Stimulated activated CD8-positive, alpha-beta memory T cell treated with anti-CD3 and anti-CD28 coated beads, Interleukin-4, amount 100 ng/mL, for 1 hour (primary cell): ENCODE measurements at places on chromosomes 16 and 17.

GRCh38 chr17:4807605-4808377 lies 839 bp downstream of the PLD2 start:
- DNase-seq = no peak

DNA sequence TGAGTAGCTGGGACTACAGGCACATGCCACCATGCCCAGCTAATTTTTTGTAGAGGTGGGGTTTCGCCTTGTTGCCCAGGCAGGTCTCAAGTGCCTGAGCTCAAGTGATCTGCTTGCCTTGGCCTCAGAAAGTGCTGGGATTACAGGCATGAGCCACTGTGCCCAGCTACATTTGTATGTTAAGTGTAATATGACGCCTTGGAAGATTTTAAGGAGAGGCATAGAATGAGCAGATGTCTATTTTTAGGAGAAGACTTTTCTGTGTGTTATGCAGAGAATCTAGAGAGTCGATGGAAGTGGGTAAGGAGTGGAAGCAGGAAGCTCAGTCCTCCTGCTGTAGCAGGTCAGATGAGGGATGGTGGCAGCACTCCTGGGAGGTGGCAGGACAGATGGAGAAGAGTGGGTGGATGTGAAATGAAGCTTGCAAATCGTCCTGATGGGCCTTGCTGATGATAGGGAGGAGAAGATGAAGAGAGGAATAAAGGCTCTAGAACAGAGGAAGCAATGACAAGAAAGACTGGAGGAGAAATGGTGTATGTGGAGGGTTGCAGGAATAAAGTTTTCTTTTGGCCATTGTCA lies 125.3 kb downstream of the SHISA6 start:
- no peak for DNase-seq

- DNase-seq = no peak
Observed at GRCh38 chr16:23640615-23640930, 537 bp downstream of the PALB2 start.

DNA sequence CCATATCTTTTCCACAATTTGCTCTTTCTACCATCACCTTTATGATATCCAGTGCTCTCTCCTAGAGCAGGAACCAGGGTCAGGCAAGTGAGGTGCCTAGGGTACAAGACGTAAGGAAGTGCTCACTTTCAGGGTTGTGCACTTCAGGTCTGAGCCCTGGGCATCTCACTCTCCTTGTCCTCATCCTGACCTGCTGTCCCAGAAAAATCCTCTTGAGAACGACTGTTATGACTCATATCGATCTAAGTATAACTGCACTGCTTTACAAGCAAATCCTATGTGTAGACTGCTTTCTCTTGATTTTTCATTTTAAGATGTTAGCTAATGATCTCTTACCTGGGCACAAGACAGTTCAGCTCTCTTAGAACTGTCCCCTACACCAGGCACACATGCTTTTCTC lies 100.1 kb downstream of the TMEM100 start:
- DNase-seq = no peak

DNA sequence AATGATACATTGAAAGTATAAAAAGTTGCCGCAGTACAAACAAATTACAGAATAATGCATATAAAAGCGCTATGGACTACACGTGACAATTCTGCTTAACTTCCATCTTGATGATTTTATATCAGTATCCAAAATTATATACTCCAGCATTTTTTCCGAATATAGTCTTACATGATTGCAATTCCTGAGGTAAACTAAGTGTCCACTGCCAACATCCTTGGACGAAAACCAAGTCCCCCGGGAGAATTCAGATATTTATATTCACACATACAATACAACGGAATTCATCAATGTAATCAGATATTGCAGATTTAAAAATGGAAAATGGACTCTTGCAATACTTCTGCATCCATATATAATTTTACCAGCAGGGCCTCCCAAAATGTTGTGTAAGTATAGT lies 8.9 kb upstream of the MYH11 start:
- DNase-seq = no peak

GRCh38 chr16:10754941-10755340 lies 11.3 kb downstream of the NUBP1 start:
- no peak for DNase-seq
